Hematopoietic multipotent progenitor cell treated with erythropoietin and hydrocortisone succinate and interleukin-3 and kit ligand, for 8 days (in vitro differentiated cells): ENCODE measurements at places on chromosomes 5 and 9.

- DNase-seq, result no peak
Measured at GRCh38 chr9:114804505-114804904, 1.3 kb downstream of the TNFSF15 start.

GRCh38 chr9:2761424-2761823, 44.1 kb downstream of the KCNV2 start:
- DNase-seq, result no peak

DNA sequence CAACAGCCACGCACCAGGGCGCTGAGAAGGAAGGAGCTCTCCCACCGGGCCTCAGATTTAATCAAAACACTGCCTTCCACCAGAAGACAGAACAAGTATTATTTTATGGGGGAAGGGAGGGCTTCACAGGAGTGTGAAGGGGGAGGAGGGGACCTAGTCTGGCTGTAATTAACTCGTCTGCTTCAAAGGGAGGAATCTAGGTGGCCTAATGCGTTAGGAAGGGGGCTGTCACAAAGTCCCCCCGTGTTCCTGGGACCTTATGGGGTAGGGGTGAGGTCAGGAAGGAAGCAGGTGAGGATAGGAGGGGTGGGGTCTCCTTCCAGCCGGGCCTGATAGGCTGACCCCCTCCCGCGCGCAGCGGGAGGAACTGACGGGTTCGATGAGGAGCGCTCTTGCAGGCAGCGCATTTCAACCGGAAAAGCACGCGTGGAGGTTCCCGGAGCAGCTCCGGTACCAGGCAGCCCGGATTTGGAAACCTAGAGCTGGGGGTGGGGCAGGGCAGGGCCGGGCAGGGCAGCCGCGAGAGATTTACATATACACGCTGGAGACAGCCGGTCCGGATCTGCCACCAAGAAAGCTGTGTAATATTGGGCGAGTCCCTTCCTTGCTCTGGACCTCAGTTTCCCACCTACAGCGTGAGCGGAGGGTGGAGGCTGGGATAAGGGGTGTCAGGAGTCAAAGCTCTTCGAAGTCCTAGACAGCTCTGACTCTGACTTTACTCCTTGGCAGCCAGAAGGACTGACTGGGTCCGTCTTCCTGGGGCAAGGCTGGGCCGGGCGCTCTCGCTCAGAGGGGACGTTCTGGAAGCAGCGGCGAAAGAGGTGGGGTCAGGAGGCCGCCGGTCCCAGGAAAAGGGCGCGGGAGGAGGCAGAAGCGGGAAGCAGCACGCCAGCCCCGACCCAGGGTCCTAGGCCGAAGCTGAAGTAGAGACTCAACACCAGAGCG, 1.8 kb downstream of the SHB start:
- DNase-seq, result peak; percentile 24

DNA sequence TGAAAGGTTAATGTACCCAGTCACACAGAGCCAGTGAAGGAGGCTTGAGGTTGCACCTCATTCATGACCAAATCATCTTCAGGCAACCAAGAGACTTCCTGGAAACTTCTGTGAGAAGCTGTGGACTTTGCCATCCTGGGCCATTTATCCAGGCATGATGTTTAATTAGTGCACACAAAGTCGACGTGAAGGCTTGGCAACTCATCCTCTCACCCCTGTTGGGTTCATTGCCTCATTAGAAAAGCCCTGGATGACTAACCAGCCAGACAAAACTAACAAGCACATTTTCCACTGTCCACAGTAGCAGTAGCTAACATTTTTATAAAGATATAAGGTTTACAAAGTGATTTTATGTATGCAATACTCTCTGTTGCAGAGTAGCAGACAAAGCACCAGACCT, 65.7 kb upstream of the ZNF462 start:
- no peak for DNase-seq

DNA sequence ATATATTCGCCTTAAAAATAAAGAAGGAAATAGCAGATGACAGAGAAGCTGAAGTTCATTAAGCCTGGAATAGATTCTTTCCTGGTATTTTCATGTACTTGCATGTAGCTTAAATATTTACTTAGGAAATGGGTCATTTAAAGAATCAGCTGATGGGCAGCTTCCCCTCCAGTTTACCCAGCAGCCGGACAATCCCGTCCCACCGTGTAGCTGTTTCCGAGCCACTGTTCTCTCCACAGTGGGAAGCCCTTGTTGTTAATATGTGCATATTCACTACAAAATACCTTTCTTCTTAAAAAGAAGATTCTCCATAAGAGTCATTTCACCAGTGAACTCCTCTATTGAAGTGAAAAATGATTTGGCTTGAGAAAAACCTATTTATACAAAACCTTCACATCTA, 187.0 kb downstream of the FANCC start:
- no peak for DNase-seq

GRCh38 chr9:78615372-78615771, 318.4 kb downstream of the PSAT1 start:
- DNase-seq, result no peak

DNA sequence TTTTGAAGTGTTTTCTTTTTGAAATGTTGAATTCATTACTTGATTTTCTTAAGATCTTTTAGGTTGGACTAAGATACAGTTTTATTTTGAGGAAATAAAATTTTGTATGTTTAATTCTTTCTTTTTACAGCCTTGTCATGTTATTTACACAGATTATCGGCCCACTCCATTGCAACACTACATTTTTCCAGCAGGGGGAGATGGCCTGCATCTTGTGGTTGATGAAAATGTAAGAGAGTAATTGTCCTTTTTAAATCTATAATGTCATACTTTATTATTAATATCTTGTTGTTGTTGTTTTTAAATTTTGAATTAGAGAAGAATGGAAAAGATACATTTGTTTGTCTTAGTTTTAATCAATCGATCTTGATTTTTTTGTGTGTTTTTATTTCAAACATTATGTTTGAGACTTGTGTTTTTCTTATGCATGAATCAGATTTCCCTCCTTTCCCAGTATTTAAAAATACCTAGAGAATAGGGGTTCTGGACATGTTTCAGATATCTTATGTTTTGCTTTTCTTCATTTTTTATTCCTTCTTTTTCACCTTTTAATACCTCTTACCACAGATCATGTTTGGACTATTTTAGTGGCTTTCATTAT, 36.7 kb downstream of the MTREX start:
- DNase-seq, result peak; percentile 74
